ENCODE measurements at places on chromosomes 1 and 21.

GRCh38 chr1:118773656-118774055, 214.5 kb downstream of the TBX15 start:
- no peak for DNase-seq

DNA sequence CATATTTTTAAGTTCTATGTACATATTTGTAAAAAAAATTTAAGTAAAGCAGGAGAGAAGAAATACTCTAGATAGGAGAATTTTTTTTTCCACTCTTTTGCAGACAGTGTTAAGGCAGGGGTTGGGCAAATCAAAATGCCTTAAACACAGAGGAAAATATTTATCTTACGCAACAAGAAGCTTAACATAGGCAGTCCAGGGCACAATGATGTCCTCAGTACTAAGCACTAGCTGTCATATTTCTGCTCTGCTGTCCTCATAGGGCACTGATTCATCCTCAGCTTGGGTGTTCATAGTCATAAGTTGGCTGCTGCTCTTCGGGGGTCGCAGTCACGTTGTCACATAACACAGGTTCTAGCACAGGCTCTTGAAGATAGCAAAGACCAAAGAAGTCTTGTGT, 247.4 kb downstream of the PTBP2 start:
- DNase-seq, result no peak

- no peak for DNase-seq
Observed at GRCh38 chr1:183194527-183195141, 8.6 kb downstream of the LAMC2 start.

DNA sequence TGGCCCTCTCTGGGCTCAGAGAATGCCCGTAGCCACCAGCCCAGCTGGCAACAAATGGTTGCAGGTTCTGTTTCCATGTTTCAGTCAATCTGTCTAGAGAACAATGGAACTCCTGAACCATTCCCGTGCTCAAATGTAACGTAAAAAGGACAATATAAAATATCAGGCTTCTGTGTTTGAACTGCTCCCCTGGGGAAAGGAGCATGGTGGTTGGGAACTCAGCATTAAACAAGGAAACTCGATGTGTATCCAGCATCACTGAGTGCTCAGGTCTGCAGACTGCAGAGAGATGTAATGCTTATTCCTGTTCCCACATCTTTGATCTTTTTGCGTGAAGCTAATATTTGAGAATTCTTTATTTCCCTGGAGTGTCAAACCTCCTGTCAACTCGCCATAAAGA, 326.5 kb downstream of the KIF26B start:
- no peak for DNase-seq

DNA sequence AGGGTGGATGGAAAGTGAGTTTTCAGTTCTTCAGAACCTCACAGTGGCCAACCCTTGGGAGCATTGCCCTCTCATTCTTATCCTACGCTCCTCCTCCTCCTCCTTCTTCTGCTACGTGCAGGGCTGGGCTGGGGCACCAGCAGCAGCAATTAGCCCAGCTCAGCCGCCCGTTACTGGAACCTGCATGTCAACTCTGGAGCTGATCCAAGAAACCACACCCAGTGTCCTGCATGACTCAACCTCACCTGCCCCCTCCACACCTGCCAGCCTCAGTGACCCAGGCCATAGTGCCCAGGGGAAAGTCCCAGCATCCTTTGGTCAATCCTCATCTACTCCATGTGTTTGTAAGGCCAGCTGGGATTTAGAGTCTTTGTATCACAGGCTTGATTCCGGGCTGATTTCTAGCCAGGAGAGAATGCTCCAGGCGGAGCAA, 12.6 kb downstream of the ELF3 start:
- no peak for DNase-seq

DNA sequence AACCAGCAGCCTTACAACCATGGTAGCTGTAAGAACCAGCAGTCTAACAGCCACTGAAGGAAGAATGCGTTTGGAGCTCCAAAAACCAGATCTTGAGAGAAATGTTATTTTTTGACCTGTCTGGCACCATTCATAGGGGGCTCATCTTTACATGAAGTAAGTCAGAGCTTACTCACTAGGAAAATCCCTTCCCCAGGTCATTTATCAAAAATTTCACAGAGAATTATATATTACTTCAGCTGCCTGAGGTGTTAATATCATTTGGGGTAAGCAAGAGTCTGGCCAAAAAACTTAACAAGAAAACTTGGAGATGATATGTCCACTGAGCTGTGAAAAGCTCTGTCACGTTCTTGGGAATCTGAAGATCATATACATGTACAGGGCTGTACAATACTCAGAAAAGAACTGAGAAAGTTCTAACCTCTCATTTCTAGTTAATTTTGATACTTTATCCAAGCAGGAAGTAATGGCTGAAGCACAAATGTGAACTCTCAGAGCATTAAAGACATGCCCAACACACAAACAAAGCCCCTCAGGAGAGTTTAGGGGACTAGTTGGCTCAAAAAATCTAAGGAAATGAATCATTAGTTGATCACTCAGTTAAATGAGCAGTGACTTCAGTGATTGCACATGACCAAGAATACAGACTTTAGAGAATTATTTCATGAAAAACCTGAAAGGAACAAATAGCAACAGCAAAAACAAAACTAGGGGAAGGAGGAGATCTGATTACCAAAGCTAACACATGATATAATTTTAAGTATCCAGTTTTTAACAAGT, 681.1 kb downstream of the LTN1 start:
- no peak for DNase-seq

DNA sequence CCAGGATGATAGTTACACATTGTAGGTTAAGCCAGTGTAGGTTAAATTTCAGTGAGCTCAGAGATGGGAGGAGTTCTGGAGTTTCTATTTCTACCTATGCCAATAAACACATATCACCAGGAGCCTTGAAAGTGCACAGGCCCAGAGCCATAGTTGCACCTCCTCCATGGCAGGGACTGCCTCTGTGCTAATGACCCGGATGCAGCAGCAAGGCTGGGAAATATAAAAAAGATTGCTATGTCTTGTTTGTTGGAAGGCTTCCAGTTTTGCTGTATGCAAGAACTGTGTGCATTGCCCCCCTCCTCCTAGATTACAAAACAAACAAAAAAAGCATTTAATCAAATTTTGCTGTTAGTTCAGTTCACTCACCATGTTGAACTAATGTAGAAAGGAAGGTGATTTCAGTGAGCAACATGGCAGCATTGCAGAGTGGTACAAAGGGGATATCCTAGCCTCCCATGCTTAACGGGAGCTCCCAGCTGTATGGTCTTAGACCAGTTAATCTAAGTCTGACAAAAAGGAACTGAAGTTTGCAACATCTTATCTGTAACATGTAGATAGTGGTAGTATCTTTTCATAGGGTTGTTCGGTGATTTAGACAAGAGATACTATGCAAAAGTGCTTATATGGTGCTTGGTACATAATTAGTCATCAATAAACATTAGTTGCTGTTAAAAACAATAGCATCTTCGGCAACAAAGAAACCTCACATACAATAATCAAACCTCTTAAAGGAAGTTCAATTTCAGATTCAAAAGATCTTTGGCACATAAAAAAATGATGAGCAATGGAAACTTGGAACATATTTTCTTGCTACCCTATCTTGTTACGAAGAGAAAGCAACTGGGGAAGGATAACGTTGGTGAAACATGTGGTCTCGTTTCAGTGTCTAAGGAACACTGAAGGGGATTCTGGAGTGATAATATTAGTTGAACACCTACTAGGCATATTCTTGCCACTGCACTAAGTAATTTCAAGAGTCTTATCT, 309.5 kb downstream of the ASTN1 start:
- DNase-seq, result no peak

GRCh38 chr1:110210604-110211495, 736 bp downstream of the KCNC4 start:
- DNase-seq, result peak; percentile 22

DNA sequence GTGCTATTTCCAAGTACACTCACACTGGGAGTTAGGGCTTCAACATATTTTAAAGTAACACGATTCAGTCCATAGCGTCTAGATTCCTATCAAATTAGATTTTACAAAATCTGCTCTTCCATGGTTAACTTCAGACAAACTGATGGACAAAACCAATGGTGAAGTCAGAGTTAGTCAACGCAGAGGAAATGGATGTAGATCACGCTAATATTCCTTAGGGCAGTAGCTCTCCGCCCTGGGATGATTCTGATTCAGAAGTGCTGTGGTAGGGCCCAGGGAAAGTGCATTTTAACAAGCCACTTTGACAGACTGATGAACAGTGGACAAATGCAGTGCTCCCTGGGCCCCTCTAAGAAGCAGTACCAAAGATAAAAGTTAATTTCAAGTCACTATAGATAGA, 83.2 kb downstream of the HIVEP3 start:
- no peak for DNase-seq

- DNase-seq, result no peak
Observed at GRCh38 chr1:110255392-110255787, 45.3 kb downstream of the KCNC4 start.

All from central memory CD8-positive, alpha-beta T cell (primary cell).